SJCRH30 (cell line): ENCODE measurements at places on chromosomes 7 and 10. TPM values are rescaled to one million over a fixed set of nuclear protein-coding genes. Genes with fewer than 3 reads are reported as not detected.

DNA sequence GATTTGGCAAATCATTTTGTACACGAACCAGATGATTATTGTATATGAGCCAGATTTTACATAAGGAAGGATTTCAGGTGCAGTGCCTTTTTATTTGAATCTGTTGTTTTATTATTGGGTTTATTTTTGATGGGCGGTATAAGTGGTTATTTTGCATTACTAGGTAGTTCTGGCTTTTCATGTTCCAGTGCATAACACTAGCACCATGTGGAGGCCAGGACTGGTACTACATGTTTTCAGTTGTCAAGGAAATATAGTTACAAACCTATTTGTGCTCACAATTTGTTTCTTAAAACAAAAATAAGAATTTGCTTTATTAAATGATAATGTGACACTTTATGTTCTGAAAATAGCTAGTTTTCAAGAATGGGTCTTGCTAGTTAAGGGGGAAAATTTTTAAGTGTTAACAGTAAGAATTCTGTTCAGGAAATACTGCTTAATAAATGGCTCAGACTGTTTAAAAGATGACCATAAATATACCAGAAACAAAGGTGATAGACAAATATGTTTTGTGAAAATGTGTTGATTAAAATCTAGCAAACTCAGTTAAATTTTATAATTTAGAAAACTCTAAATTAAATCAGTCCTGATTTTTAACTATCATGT lies 7.1 kb upstream of the SEMA3E start:
- no peaks in the 10 kb centered on the region for H3K27me3 ChIP-seq
- no peaks in the 10 kb centered on the region for H3K4me1 ChIP-seq
- H3K27ac ChIP-seq: no peak overlapping the region
- DNase-seq: peak; percentile 45
- no peaks in the 10 kb centered on the region for H3K36me3 ChIP-seq

GRCh38 chr7:85324145-85324799 lies 137.4 kb upstream of the SEMA3D start:
- no peak for DNase-seq
- no peaks in the 10 kb centered on the region for H3K36me3 ChIP-seq
- no peaks in the 10 kb centered on the region for H3K27me3 ChIP-seq
- H3K27ac ChIP-seq: no peak overlapping the region

- no peaks in the 10 kb centered on the region for H3K27me3 ChIP-seq
- H3K4me1 ChIP-seq: no peaks in the 10 kb centered on the region
- DNase-seq: no peak
- H3K36me3 ChIP-seq: peaks cover 3% of the 10 kb centered on the region
- no peak overlapping the region for H3K27ac ChIP-seq
These were observed 18.8 kb downstream of the DNAJC9 start for GRCh38 chr10:73228247-73228646.

GRCh38 chr7:64640504-64640903 lies 25.4 kb upstream of the ZNF107 start:
- no peaks in the 10 kb centered on the region for H3K27me3 ChIP-seq
- DNase-seq: no peak
- no peak overlapping the region for H3K27ac ChIP-seq
- H3K4me3 ChIP-seq: no peak overlapping the region

GRCh38 chr7:1081931-1082401 lies 5.9 kb upstream of the GPER1 start:
- peak; percentile 20 for DNase-seq
- no peaks in the 10 kb centered on the region for H3K36me3 ChIP-seq
- H3K4me3 ChIP-seq: no peak overlapping the region
- H3K4me1 ChIP-seq: peaks cover 23% of the 10 kb centered on the region
- H3K27ac ChIP-seq: no peak overlapping the region
- no peaks in the 10 kb centered on the region for H3K27me3 ChIP-seq

DNA sequence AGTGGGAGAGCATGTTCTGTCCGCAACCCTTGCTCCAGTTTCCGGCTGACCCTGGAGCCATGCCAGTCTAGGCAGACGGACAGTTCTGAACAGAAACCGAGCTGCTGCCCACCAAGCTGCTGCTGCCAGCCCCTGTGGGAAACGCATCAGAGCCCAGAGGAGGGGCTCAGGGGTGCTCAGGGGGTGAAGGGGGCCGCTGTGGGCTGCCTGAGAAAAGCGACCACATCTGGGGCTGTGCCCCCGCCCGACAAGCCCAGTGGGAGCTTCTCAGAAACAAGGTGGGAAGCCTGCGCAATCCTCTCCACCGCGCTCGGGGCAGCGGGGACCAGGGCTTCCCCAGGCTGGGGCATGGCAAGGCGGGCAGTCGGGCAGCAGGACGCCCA lies 38.8 kb upstream of the CFAP46 start:
- no peak overlapping the region for H3K4me3 ChIP-seq
- H3K36me3 ChIP-seq: no peaks in the 10 kb centered on the region
- no peaks in the 10 kb centered on the region for H3K4me1 ChIP-seq
- no peaks in the 10 kb centered on the region for H3K27me3 ChIP-seq

PNLIPRP3 gene
- 0.10 TPM in 1 of 2 replicates, not detected in the other for total RNA-seq
